ENCODE measurements at places on chromosomes 3 and 15. TPM values are rescaled to one million over a fixed set of nuclear protein-coding genes. Genes with fewer than 3 reads are reported as not detected.

The SPESP1 gene
- total RNA-seq: 0.58 TPM

The MUC4 gene
- not detected for total RNA-seq

The TGM4 gene
- total RNA-seq: not detected

The CHRFAM7A gene
- not detected for total RNA-seq

The PLA2G4E gene
- total RNA-seq: not detected

The OXTR gene
- 70.9 TPM for total RNA-seq

The GRK7 gene
- not detected for total RNA-seq

The UNC45A gene
- 55.4 TPM for total RNA-seq

The GOLGA6B gene
- not detected for total RNA-seq

The ITIH1 gene
- total RNA-seq: not detected

The FBXW12 gene
- not detected for total RNA-seq

The GNAT1 gene
- not detected for total RNA-seq

The STRIT1 gene
- not detected for total RNA-seq

The CADM2 gene
- not detected for total RNA-seq

The NME9 gene
- not detected for total RNA-seq

The BNC1 gene
- 8.7 TPM for total RNA-seq

The GPR27 gene
- not detected for total RNA-seq

The STRA6 gene
- total RNA-seq: 11.2 TPM

The NOX5 gene
- total RNA-seq: 0.29 TPM

The TMEM207 gene
- not detected for total RNA-seq

The GABRB3 gene
- 0.71 TPM for total RNA-seq

The KBTBD12 gene
- not detected for total RNA-seq

The ARPIN gene
- total RNA-seq: 9.7 TPM

The PLCB2 gene
- total RNA-seq: not detected

The KIF15 gene
- total RNA-seq: 8.9 TPM

The LZTFL1 gene
- total RNA-seq: 18.6 TPM

The TTC21A gene
- 6.0 TPM for total RNA-seq

The CACNA1D gene
- total RNA-seq: not detected

The FBXO45 gene
- total RNA-seq: 6.4 TPM

The ZNF501 gene
- 3.5 TPM for total RNA-seq

The TTLL13 gene
- total RNA-seq: not detected

The IGSF11 gene
- total RNA-seq: under 0.01 TPM

The CHRD gene
- 10.7 TPM for total RNA-seq

The SCN5A gene
- total RNA-seq: not detected

The LPP gene
- total RNA-seq: 26.2 TPM

The CHST2 gene
- total RNA-seq: 21.3 TPM

The PIGBOS1 gene
- total RNA-seq: 34.9 TPM

The CLDN18 gene
- total RNA-seq: not detected

The SEMA4B gene
- total RNA-seq: 19.3 TPM

The MON1A gene
- total RNA-seq: 22.0 TPM

All from myometrial cell (primary cell).